Activated CD4-positive, alpha-beta T cell treated with anti-CD3 and anti-CD28 coated beads for 1 hour (primary cell): ENCODE measurements at places on chromosomes 11 and 22.

- DNase-seq = no peak
These were observed 1.8 kb upstream of the APOL3 start for GRCh38 chr22:36162127-36163034.

- no peak for DNase-seq
These were observed 8.6 kb downstream of the TCN1 start for GRCh38 chr11:59857439-59858434.

GRCh38 chr11:65471447-65471891 lies 27.4 kb upstream of the MALAT1 start:
- no peak for DNase-seq

GRCh38 chr22:50067244-50067643 lies 9.1 kb upstream of the TTLL8 start:
- DNase-seq = no peak

GRCh38 chr22:21028277-21029251 lies 3.8 kb downstream of the SLC7A4 start:
- DNase-seq = no peak

DNA sequence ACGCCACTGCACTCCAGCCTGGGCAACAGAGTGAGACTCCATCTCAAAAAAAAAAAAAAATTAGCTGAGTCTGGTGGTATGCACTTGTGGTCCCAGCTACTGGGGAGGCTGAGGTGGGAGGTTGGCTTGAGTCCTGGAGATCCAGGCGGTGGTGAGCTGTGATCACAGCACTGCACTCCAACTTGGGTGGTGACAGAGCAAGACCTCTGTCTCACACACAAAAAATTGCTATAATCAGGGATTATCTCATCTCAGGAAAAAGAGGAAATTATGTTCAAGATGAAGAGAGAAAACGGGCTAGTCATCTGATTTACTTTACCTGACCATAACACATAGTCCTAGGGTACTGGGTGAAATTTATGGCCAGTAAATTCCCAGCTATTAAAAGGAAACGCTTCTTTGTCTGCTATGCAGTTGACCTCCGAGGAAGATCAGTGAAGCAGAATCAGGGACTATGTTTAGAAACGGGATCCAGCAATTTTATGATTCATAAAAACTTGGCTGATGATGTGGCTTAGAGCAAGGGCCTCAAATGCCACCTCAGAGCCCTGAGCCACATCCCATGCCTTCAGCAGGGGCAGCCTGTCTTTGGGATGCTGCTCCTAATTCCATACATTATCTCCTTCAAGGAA lies 386.2 kb downstream of the NTM start:
- DNase-seq = no peak

DNA sequence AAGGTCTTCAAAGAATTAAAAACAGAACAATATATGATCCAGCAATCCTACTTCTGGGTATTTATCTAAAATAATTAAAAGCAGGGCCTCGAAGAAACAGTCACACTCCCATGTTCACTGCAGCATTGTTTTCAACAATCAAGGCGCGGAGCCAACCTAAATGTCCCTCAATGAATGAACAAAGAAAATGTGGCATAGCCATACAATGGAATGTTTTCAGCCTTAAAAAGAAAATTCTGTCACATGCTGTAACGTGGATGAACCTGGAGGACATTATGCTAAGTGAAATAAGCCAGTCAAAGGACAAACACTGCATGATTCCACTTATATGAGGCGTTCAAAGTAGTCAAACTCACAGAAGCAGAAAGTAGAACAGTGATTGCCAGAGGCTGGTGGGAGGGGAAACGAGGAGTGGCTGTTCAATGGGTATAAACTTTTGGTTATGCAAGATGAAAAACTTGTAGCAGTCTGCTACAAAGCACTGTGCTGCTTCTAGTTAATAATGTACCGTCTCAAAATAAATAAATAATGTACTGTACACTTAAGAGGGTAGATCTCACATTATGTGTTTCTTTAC lies 41.2 kb downstream of the SNX19 start:
- DNase-seq = no peak
